Suppressor macrophage treated with lipopolysaccharide for 1 hour (primary cell): ENCODE measurements at places on chromosomes 2 and 18.

- no peak for DNase-seq
Observed at GRCh38 chr2:187379869-187380268, 68.2 kb downstream of the CALCRL start.

DNA sequence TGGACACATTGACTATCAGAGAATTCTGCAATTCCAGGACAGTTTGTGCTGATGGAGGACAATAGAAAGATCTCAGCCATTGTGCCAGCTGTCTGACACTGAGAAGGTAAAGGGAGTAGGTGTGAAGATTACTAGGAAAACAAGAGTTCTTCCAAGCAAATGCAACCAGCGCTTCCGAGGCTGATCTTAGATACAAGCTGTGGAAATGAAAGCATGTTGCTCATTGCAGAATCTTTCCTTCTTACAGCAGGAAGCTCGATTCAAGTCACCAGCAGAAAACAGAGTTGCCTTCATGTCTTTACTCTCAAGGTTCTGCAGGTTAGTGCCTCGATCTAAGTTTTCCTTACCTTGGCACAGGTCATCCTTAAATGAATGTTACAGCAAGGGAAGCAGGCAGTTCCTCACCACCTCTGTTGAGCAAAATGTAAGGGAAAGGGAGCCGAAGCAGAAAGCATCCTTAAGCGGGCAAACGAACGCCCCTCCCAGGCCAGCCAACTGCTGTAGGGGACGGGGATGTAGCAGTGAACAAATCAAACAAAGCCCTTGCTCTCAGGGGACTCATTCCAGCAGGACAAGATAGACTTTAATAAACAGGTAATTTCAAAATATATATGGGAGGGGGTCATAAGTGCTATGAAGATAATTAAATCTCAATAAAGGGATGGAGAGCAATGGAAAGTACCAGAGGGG lies 54.3 kb downstream of the MARCHF4 start:
- DNase-seq = no peak

DNA sequence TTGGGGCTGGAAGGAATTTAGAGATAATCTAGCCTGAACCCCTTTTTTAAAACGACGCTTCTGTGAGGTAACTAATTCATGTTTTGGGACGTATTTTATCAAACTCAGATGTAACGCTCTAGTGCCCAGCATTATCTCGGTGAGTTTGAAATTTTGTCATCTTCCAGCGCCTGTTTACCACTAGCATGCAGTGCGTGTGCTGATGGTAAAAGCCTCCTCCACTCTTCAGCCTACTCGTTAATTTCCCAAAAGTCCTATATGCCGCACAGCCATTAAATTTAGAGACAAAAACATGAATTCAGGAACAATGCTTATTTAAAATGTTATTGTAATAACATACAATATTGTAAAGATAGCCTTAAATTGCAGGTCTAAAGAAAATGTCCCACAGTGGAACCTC lies 2.8 kb downstream of the ZCCHC2 start:
- no peak for DNase-seq

DNA sequence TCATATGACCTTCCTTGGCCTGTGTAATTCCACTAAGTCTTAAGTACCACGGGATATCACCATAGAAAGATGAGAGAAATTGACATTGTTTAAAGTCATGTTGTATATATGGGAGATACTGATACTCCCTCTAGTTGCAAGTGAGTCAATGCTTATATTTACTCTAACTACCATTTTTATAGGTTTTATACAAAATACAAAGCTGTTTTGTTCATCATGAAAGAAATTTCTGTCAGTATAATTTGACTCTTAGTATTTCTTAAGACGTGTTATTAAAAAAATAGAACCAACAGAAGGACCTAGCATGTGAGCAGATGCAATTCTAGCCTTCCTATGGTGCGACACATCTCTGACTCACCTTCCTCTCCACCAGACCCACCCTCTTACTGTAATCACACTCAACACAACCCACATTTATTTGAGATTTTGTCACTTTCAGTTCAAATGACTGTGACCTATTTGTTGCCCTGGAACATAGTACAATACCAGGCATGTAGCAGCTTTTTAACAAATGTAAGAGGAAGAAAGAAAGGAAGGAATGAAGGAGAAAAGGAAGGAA lies 453.1 kb downstream of the CMPK2 start:
- no peak for DNase-seq

GRCh38 chr2:218221000-218221399 lies 4.0 kb downstream of the ARPC2 start:
- no peak for DNase-seq

DNA sequence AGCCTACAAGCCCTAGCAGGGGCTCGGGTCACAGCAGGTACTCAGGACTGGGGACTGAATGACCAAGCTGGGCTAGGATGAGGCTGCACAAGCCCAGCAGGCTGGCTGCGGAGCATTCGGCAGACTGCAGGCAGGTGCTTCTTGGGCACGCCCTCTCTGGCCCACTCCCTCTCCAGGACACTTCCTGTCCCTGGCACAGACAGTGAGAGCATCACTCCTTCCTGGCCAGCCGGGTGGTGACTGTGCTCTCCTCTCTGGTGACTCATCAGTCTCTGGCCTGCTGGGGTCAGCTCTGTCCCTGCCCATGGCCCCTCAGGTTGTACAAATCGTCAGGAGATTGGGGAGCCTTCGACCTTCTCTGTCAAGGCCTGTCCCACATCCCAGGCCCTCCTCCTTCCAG lies 22.5 kb downstream of the C1QL2 start:
- no peak for DNase-seq

GRCh38 chr2:133652398-133652797 lies 84.1 kb upstream of the NCKAP5 start:
- no peak for DNase-seq

DNA sequence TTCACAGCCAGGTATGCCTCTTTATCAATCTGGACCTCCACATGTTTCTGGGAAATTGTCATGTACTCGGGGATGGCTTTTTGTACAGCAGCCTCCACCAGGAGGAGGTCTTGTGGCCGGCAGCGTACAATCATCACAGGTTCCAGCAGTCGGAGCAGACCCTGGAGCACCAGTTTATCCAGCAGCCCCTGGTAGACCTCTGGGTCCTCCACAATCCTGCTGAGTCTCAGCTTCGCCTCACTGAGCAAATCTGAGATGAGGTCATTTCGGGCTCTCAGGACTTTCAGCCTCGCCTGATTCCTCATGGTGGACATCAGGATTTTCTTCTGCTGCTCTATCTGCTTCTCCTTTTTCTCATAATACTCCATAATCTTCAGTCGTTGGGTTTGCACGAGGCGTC lies 32.8 kb downstream of the TMEM247 start:
- no peak for DNase-seq

GRCh38 chr2:159557437-159558034 lies 58.8 kb downstream of the BAZ2B start:
- peak; percentile 45 for DNase-seq

DNA sequence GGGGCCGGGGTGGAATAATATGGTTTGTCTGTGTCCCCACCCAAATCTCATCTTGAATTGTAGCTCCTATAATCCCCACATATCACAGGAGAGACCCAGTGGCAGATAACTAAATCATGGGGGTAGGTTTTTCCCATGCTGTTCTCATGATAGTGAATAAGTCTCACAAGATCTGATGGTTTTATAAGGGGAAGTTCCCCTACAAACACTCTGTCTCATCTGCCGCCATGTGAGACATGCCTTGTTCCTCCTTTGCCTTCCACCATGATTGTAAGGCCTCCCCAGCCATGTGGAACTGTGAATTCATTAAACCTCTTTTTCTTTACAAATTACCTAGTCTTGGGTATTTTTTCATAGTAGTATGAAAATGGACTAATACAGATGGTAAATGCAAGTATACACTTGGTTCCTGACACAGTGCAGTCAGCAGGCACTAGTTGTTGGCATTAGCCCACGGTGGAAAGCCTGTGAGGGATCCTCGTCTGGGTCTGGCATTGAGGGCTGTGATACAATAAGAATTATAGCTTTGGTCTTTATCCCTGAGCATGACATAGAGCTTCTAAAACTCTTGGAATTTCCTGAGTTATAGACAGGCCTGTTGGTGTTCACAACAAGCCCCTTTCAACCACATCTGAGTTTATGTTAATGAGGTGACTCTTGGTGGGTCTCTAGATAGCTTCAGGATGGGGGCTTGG lies 135.8 kb downstream of the CABLES1 start:
- peak; percentile 65 for DNase-seq

DNA sequence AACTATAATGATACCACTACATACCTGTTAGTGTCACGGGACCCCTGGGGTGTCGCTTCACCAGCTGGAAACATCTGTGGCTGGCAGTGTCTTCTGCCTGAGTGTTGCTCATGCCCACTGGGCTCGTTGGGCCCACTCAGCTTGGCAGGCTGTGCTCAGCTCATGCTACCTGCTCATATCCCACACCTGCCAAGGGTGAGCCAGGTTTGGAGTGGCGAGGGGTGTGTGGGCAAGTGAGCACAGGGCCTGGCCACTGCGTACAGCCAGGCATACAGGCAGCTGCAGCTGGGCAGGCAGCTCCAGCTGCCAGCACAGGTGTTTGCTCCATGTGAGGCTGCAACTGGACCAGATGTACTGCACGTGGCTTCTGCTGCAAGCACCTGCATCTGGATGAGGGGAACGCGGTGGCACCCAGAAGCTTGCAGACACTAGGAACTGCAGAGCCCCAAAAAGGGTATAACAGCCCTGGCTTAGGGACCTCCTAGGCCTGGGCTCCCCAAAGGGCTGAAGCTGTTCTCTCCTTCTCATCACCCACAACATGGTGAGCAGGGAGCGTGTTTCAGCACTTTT lies 70.1 kb downstream of the SUCLG1 start:
- no peak for DNase-seq

- peak; percentile 85 for DNase-seq
Observed at GRCh38 chr2:216474925-216475670, 23.5 kb upstream of the RPL37A start.

DNA sequence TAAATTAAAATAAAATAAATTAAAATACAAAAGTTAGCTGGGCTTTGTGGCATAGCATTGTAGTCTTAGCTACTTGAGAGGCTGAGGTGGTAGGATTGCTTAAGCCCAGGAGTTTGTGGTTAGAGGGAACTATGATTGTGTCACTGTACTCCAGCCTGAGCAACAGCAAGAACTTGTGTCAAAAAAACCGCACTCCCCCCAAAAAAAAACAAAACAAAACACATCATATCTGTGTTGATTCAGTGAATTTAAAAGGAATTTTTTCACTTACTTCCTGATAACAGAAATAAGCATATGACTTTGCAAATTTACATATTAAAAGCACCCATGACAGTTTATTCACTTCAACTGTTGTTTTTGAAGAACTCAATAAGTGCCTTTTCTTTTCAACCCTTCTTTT lies 68.1 kb upstream of the PELI1 start:
- peak; percentile 99 for DNase-seq

DNA sequence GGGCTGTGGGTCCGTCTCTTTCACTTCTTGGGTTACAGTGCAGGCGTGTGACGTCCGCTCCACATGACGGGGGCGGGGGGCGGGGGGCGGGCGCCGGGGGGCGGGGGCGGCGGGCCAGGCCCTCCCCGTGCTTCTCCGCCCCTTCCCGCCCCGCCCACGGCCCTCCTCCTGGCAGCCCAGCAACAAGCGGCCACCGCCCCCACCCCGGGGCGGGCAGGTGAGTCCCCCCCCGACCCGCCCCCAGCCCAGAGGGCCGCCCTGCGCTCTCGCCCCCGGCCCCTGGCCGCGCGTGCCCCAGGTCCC lies 3.6 kb downstream of the ZNF516 start:
- peak; percentile 87 for DNase-seq

- no peak for DNase-seq
Observed at GRCh38 chr2:56017784-56018183, 94.2 kb upstream of the EFEMP1 start.

DNA sequence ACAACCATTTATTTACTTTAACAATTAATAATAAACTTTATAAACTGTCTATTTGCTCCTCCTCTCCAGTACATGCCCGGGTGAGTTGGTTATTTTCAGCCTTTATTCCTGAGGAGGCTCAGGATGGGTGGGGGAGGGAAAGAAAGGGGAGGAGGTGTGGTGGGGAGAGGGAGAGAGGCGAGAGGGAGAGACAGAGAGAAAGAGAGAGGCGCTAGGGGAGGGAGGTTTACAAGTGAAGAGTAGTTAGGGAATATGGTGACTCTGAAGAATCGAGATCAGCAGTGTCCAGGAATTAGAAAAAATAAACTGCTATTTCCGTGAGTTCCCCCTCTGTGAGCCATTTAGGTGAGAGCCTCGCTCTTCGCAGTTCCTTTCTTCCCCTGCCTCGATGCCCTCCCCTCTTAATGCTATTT lies 138.9 kb downstream of the MEIS1 start:
- DNase-seq = no peak

GRCh38 chr18:13616525-13617035 lies 109.8 kb downstream of the FAM210A start:
- DNase-seq = no peak

- DNase-seq = no peak
Observed at GRCh38 chr2:99694331-99694730, 204.5 kb upstream of the REV1 start.

- DNase-seq = no peak
Observed at GRCh38 chr2:200185628-200186000, 120.9 kb upstream of the SPATS2L start.

- DNase-seq = no peak
Observed at GRCh38 chr18:54769526-54770464, 58.5 kb upstream of the RAB27B start.

- no peak for DNase-seq
Observed at GRCh38 chr2:237455764-237456163, 31.3 kb upstream of the MLPH start.

DNA sequence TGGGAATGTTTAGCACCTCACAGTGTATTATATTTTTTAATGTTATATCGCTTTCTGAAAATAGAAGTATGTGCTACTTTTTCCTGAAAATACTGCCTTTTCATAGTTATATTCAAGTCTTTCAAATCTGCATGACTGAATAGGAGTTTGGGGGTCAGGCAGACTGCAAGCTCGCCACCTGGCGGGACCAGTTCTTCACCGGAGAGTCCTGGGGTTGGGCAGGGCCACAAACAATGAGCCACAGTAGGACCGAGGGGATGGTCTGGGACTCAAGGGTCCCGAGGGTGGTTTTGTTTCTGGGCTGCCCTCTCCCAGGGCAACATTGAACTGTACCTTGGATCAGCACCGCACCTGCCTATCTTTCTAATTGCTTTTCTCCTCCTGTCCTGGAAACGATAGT lies 70.6 kb downstream of the VWA3B start:
- DNase-seq = no peak

- no peak for DNase-seq
Observed at GRCh38 chr2:150391779-150392178, 95.7 kb downstream of the RND3 start.

DNA sequence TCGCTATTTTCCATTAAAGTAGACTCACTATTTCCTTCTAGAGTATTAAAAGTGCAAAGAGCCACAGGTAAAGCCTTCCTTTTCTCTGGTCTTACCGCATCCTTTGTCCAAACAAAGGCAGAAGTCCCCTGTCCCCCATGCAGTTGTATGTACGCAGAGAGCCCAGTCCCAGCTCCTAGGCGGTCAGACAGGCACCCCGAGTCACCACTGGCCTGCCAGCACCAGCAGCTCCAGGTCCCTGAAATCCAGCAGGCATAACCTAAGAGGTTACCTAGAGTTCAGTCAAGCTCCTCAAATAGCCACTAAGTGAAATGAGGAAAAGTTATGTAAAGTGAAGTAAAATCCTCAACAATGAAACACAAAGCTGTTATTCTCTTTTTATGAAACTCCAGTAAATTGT lies 60.4 kb upstream of the TWIST2 start:
- no peak for DNase-seq
